ENCODE measurements at places on chromosomes 5 and 9.

GRCh38 chr5:136079195-136079985, 50.6 kb downstream of the TGFBI start:
- no peak for DNase-seq

DNA sequence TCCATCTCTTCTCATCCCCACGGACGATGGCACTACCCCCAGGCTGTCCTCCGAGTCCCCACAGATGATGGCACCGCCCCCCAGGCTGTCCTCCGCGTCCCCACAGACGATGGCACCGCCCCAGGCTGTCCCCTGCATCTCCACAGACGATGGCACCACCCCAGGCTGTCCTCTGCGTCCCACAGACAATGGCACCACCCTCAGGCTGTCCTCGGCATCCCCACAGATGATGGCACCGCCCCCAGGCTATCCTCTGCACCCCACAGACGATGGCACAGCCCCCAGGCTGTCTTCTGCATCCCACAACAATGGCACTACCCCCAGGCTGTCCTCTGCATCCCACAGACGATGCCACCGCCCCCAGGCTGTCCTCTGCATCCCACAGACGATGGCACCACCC, 57.4 kb upstream of the PTCH1 start:
- DNase-seq: no peak

DNA sequence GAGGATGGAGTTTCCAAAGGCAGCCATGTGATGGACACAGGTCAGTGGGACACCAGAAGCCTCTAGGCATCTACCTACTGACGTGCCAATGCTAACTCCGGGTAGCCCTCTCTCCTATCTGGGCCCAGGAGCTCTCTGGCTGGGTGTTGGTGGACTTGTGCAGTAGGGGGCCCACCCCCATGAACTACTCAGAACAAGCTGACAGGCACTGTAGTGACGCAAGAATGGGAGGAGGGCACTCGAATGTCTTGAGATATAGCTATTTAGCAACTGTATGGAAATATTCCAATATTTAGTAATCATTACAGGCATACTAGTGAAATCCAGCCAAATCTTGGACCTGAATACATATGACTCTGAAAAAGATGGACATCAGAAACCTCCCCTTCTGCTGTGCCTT, 5.7 kb upstream of the DOCK2 start:
- peak; percentile 31 for DNase-seq

GRCh38 chr5:169702693-169703481, 65.8 kb downstream of the DOCK2 start:
- no peak for DNase-seq

GRCh38 chr9:131610231-131610761, 65.0 kb downstream of the PRRT1B start:
- peak; percentile 14 for DNase-seq

DNA sequence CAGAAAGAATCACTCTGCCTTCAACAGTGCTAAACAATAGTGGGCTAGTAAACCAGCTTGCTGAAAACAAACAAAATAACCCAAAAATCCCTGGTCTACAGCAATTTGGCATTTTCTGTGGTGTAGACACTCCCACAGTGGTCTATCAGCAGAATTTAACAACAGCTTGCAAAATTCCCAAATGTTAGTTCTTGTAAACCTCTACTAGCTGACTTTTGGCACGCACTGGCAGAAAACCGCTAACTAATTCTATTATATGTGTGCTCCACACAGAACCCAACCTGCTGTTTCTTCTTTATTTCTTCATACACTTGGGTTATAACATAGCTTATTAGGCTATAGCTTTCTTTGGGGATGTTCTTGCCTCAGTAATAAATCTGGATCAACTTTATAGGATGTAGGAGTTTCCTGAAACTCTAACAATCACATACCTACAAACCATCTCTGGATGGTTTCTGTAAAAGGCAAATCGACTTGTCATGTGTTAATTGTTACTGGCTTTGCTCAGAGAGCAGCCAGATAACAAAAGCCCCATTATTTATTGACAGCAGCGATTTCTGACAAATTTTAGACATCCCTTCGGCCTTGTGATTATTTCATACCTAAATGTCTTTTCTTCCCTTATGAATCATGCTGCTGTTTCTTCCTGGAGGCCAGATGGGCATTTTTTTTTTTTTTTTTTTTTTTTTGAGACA, 82.7 kb upstream of the NAA35 start:
- no peak for DNase-seq

DNA sequence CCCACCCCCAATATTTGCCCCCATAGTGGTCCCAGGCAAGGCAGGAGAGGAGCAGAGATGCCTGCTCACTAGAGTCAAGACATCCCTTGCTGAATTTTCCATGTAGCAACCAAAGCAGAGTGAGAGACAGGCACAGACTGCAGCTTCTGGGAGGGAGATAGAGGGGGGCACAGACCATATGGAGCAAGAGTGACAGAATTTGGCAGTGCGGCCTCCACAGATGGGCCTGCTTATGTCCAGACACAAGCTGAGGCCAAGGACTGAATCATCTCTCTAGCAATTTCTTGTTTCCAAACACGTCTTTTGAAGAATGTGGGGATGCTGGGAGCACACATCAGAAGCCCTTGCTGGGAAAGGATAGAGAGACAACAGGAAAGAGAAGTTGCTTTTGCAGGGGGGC, 53.0 kb upstream of the ALDH1B1 start:
- peak; percentile 10 for DNase-seq

DNA sequence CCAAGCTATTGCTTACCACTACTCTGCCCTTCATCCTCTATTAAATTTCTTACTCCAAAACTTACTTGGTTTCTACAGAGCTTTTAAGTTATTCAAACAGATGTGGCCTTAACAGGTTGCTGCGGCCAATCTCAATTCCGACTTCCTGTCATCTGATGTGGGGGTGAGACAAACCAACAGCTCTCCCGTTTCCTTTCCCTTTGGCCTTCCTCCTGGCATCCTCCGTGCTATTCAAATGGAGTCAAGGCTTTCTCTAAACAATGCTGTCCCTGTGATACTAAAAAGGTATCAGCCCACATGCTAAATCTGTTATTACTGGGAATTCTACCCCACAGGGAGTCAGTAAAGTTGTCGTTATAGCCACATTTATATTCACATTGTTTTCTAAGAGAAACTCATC, 11.8 kb downstream of the RBM18 start:
- DNase-seq: no peak

Data from EL (cell line).